ENCODE measurements at places on chromosomes 1 and 21.

DNA sequence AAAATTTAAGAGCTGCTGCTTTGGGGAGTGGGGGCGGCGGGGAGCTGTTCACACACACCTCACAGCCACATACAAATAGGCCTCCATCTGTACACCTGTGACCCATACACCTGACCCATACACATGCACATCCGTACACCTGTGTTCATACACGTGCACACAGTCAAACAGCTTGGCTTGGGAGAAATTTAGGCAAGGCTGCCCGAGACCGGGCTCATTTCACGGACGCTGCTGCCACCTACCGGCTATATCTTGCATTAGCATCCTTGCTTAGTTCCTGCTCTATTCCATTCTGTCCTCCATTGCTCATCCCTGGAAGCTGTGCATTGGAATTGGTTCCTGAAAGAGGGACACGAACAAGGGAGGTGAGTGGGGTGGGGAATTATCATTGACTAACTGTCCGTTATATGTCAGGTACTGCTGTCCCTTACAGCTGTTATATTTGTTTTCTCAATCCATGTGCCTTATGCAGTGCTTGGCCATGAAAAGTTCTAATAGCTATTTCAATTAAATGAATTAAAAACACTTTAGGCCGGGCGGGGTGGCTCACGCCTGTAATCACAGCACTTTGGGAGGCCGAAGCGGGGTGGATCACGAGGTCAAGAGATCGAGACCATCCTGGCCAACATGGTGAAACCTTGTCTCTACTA lies 37.1 kb upstream of the EPB41 start:
- peak; percentile 94 for DNase-seq

GRCh38 chr1:25572708-25573590 lies 29.5 kb downstream of the LDLRAP1 start:
- DNase-seq, result no peak

DNA sequence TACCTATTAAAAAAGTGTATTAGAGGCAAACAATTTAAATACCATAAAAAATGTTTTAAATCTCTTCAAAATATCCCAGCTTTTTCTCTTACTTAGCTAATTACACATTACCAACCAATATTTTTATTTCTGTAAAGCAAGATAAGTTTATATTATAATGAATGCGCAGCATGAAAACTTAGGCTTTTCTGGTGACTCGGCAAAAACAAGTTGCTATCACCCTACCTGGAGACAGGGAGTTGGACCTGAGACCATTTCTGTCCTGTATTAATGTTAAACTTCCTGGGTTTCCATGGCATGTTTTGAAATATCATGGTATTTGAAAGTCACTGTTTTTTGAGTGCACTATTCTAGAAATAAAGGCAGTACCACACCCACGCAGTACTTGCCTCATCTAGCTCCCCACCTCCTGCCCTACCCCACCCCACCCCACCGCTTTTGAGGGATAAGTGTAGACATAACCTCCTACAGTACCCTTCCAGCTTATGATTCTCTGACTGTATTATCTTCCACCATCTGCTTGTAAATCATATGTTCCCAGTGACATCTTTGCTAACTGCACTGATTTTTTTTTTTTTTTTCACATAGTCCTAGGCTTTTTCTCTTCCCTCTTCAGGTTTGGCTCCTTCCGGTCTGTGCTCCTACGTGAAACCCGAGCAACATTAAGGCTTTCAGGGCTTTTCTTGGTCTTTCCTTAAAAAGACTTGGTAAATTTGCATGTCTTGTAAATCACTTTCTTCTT lies 77.5 kb downstream of the PHTF1 start:
- DNase-seq, result no peak

- no peak for DNase-seq
These were observed 9.3 kb upstream of the ZBTB40 start for GRCh38 chr1:22442212-22442894.

DNA sequence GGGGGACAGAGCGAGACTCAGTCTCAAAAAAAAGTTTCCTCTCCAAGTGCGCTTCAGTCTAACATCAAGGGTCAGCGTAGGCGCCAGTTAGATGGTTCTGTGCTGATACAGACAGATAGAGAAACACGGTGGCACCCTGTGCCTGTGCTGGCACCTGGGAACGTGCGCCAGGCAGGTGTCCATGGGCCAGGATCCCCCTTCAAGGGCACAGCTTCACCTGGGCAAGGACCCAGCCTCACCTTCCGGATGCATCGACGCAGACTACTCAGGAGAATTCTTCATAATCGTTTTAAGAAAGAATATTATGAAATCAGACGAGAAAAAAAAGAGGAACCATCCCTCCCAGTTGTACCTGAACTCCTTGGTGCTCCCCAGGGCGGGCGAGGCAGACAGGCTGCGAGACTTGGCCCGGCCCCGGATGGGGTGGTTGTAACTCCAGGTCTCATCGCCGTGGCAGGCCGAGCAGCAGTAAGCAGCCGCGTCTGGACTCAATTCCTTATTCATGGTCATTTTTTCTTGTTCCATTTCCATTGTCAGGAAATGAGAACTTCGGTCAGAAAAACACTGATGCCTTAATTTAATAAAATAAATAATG lies 13.3 kb downstream of the NADK start:
- no peak for DNase-seq

- no peak for DNase-seq
These were observed 53.0 kb downstream of the DMRTB1 start for GRCh38 chr1:53511933-53512806.

GRCh38 chr1:219265026-219265515 lies 91.4 kb downstream of the LYPLAL1 start:
- DNase-seq, result no peak

DNA sequence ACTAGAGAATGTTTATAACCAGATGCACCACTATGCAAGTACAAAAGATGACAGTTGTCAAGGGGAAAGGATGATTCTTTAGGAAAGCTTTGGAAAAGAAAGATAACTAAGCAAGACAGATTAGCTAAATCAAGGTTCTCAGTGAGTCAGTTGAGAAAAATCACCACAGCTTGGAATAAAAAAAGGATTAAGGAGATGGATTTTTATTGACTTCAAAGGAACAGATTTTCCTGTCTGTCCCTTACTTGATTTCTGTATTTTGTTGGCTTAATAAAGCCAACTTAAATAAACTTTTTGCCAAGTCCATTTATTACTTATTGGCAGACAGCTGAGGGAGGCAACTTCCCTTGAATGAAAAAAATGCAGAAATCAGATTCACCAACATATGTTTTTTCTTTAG lies 93.9 kb downstream of the NR5A2 start:
- no peak for DNase-seq

DNA sequence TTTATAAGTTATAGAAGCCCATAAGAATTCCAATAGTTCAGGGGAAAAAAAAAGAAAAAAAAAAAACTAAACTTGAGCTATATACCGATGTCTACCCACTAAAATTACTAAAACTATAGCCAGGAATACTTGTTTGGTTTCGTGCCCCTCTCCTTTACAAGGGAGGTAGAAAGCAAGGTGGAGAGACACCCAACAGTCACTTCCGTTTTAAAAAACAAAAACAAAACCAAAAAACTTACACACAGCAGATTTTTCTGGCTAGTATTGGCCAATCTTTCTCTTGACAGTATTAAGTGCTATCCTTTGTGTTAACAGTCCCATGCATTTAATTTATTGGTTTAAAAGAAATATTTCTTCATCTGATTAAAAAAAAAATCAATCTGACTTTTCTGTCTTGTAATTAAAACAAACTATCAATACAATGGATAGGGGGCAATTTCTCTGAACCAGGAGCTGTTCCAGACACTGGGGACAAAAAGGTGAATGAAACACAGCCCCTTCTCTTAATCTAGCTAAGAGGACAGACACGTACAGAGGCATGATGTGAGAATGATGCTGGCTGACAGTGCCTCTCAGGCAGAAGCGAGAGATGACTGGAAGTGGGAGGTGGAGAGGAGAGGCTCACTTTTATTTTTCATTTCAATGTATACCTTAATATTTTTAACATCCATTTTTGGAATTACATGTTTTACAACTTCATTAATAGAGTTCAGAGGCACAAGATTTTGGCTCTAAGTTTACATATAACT lies 214.8 kb downstream of the RERE start:
- DNase-seq, result no peak

DNA sequence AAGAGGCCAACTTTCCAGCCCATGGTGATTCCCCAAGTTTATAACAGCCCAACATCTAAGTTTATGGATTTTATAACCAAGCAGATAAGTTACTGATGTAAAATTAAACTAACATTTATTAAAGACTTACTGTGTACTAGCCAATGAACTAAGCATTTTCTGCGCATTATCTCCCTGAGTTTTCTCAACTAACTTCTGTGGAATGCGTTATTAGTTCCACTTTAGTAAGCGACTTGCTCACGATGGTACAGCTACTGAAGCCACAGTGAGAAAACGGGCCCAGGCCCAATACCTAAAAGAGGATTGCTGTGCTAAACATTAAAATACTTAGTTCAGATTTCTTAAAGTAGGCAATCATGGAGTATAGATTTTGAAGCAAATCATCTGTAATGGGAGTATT lies 61.0 kb downstream of the ZBTB18 start:
- no peak for DNase-seq

DNA sequence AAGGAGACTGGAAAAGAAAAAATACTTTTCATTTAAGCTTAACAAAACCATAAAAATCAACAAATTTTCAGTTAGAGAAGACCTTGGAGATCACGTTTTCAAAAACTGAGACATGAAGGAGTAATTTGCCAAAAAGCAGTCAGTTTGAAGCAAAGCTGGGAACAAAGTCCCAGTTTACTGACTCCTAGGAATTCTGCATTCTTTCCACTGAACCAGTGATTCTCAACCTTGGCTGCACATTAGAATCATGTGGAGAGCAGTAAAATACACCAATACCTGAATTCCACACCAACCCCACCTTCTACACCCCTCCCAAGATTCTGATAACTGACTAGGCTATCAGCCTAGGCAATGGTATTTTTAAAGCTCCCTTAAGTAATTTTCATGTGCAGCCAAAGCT lies 73.5 kb downstream of the PRPF38A start:
- DNase-seq, result no peak

GRCh38 chr1:226093621-226094020 lies 31.1 kb downstream of the H3-3A start:
- no peak for DNase-seq

Measured in esophagus muscularis mucosa (tissue), 4 donors.